Cerebellum (tissue), 4 donors: ENCODE measurements at places on chromosomes 1 and 21. TPM values are rescaled to one million over a fixed set of nuclear protein-coding genes. Genes with fewer than 3 reads are reported as not detected.

GRCh38 chr1:66395202-66396061, 138.5 kb upstream of the SGIP1 start:
- no peak for DNase-seq

DNA sequence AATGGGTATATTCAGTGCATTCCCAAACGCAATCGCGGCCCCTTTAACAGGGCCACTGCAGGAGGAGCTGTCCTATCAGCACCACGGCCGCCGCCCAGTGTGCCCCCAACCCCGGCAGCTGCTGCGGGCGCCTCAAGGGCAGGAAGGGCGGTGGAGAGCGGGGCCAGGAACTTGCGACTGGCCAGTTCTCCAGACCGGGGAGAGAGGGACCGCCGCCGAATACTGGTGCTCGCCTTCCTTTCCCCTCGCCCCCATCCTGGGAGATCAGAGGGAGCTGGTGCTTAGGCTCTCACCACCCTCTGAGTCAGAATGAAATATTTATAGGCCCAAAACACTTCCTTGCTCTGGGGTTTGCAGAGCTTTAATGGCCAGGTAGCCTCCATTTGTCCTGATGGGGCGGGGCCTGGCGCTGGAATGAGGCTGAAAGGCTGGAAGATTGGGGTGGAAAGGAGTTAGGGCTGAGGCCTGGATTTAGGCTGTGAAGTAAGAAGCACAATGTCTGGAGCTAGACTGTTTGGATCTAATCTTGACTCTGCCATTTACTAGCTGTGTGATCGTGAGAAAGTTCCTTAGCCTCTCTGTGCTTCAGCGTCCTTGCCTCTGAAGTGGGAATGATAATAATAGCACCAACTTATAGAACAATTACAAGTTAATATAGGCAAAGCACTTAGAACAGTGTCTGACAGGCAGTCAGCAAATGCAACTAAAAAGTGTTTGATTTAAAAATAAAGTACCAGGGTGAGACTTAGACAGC, 75.5 kb downstream of the NAV1 start:
- DNase-seq, result no peak

DNA sequence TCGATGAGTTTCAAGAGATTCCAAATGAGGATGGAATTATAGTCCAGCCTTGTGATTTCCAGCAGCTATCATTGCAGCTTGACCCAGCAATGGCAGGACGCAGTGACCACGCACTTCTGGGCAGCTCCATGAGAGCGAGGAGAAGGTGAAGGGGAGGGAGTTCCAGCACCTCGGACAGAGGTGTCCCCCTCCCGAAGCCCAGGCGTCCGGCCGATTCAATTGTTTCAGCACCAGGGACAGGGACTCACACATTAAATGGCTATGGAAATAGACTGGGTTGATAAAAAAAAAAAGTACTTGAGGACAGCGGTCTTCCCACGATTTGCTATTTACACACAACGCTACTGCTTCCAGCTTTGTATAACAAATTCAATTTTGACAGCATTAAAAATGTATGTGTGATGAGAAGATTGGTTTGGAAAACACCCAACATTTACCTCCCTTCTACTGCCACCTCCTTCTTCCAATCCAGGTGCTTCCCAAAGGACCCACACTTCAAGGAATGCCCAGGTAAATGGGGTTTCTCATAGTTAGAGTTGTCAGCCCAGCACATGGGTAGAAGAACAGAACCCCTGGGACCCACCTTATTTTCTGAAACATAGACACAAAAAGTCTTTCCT, 71.8 kb downstream of the DISP3 start:
- DNase-seq, result no peak

DNA sequence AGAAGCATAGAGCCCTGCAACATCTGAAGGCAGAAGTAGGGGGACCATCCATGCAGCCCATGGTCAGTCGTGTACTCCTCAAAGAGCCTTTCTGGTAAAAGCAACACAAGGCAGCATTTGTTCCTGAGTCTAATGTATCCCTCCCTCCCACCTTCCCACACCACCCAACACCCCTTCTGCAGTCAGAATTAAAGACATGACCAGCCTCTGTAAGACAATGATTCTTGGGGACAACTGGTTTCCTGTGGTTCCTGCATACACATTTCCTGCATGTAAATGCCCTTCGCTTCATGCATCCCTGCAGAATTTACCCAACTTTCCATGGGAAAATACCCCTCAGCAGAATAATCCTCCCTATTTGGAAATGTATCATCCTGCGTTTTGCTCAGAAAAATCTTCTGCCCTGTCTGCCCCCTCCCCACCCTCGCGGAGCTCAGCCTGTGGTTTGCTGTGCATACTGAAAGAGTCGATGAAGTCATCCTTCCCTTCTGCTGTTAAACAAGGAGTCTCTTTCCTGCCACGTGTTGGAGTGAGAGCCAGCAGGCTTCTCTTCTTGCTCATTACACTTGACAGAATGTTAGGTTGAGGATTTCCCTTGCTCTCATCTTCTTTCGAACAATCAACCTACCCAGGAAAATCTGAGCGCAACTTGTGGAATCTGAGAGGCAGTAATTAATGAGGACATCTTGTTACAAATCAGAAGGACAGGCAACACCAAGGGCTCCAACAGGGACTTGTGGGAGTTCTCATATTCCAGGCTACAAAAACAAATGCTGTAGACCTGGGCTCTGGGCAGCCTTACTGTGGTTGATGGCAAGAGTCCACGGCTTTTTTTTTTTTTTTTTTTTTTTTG, 4.7 kb downstream of the TNN start:
- DNase-seq, result no peak

AMY1A gene
- not detected for total RNA-seq

CTSS gene
- total RNA-seq, result 7.3 TPM

FBXO2 gene
- 3.7 TPM for total RNA-seq

- no peak for DNase-seq
Observed at GRCh38 chr1:118115567-118116295, 69.3 kb downstream of the SPAG17 start.

GRCh38 chr1:215357901-215358300, 209.2 kb upstream of the KCTD3 start:
- no peak for DNase-seq

- peak; percentile 66 for DNase-seq
Observed at GRCh38 chr21:45541221-45542039, 810 bp downstream of the SLC19A1 start.

ZNF695 gene
- 11.9 TPM for total RNA-seq

HAPLN2 gene
- 1.3 TPM for total RNA-seq

DNA sequence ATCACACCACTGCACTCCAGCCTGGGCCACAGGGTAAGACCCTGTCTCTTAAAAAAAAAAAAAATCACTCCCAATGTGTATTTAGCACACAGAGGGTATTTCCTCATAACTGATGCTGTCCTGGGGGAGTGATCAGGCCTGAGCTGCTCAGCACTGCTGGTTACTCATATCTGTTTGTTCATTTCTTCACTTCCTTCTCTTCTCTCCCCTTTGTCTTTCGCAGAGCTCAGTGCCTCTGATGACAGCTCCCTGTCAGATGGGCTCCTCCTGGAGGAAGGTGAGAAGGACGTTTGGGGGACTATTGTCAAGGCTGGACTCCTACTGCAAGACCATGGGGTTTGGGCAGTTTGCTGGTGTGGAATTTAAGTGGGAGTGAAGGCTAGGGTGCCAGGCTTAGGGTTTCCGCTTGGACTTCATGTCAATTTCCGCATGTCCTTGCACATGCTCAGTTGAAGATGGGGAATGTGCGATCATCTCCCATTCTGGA, 13.0 kb downstream of the INAVA start:
- DNase-seq, result no peak

- no peak for DNase-seq
Observed at GRCh38 chr1:39954324-39954869, 548 bp upstream of the MFSD2A start.

ERG gene
- total RNA-seq, result 2.3 TPM

GRCh38 chr1:212712451-212713303, 13.0 kb upstream of the BATF3 start:
- DNase-seq, result no peak

GRCh38 chr1:183339556-183340167, 78.5 kb downstream of the NMNAT2 start:
- DNase-seq, result peak; percentile 45

DNA sequence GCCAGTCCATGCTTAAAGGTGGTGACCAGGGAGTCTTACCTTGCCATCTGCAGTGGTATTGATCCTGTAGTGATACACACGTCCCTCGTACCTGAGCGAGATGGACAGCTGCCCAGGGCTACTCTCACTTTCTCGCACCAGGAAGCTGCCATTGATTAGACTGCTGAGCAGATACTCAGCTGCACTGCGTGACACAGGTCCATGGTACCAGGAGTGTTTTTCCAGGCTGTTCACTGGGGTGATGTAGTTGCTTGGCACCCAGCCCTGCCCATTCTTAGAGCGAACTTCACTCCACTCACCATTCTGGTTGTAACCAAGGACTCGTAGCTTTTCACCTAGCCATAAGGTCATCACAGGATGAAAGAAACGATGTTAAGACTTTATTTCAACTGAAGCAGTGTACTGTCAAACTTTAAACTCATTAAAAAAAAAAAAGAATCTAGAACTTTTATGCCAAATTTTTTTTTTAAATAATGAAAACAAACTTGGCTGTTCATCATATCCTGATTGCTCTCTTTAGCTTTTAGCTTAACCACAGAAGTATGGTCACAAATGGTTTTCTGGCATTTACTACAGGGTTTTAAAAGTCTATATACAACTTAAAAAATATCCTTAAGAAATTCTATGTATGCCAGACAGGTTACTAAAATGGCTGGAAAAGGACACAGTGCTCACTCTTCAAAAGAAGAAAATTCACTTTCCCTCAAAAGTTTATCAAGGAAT, 44.6 kb downstream of the TOR3A start:
- no peak for DNase-seq

DNA sequence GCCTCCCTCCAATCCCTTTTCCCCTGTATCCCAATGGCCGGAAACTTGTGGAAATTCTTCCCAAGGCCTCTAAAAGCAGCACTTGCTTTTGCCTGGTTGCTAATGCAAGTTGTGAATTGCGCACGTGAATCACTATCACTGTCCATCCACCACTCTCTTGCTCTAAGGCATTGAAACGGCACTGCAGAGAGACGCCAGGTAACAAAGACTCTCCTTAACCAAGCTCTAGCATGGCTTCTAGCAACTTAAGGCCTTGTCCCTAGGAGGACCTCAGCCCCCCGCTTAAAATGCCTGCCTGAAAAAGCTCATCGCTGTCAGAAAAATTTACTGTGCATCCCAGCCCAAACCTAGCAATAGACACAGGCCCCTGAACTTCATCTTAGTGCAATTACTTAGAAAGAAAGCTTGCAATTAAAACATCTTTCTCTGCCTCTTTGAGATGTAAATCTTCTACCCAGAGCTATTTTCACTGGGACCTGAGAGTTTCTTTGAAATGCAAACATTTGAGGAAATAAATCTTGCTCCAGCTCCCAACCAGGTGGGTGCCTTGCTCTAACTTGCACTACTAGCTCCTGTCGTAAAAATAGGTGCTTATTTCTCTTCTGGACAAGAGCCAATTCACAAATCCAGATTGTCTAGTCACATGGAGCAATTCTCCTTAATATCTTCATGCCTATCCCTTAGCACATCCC, 32.9 kb upstream of the ITLN2 start:
- DNase-seq, result no peak

BARHL2 gene
- 1.5 TPM for total RNA-seq

DNA sequence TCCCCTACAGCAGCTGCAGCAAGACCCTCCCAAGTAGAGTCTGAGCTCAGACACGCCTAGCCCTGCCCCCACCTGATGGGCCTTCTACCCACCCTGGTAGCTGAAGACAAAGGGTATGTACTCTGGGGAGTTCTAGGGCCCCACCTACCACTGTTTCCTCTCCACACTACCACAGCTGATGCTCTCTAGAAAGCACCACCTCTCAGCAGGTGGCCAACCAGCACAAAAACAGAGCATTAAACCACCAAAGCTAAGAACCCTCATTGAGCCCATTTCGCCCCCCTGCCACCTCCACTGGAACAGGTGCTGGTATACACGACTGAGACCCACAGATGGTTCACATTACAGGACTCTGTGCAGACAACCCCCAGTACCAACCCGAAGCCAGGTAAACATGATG, 258.9 kb downstream of the SETD4 start:
- no peak for DNase-seq

DNA sequence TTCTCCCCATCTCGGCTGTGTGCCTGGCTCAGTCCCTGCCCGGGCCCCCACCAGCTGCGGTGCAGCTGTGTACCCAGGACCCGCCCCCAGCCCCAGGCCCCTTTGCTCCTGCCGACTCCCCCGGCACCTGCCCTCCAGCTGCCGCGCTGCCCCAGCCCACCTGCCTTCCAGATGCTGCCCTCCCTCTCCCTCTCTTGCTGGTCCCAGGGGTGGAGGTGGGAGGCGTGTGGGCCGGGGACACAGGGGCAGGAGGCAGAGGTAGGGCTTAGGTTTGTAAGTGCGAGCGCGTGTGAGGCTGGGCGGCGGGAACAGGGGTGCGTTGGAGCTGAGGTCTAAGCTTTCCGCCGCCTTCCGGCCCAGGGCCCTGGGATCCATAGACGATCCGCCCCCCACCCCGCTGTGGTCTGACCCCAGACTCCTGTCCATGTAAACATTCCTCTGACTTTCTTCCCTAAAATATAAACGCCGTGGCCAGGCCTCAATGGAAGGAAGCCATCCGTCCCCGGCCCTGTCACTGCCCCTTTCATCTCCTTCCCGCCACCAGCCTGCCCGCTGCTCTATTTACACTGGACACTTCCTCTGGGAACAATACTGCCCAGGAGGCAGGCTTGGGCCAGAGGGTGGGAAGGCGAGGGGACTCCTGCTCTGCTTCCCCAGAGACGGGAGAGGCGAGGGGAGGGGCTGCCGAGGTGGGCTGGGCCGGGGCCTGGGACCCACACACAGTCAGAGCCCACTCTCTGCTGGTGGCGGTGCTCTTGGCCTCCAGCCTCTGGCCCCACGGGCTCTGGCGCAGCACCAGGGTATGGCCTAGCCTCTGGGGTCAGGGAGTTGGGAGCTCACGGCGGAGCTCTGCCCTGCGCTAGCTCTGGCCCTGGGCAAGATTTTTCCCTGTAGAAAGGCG, 128.3 kb downstream of the CASZ1 start:
- no peak for DNase-seq

DNA sequence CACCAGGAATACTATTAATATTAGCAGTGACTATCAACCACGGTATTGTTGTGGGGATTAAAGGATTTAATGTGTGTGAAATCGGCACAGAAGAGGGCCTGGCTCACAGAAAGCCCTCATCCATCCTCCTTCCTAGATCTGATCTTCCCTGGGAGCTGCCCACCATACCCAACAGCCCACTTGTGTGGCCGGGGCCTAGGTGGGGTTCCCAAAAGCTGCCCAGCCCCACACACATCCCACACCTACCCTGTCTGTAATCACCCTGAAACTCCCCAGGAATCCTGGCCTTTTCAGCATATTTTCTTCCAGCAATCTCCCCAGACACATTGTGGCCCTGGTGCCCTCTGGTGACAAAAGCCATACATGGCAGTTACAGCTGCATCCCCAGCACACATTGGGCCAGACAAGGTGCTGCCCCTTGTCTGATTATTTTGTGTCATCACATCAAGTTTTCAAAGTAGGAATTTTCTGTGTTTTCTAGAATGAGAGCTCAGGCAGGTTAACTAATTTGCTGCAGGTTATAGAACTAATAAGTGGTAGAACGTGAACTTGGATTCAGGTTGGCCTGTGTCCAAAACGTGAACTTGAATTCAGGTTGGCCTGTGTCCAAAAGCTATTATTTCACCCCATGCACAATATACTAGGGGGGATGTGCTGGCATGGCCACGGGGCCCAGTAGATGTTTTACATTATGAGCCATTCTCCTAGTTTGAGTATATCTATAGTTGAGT, 5.3 kb upstream of the SLC6A9 start:
- DNase-seq, result peak; percentile 79

GRCh38 chr21:44737706-44738354, 26.5 kb upstream of the TSPEAR start:
- no peak for DNase-seq

- no peak for DNase-seq
Observed at GRCh38 chr1:183920651-183921050, 115.7 kb downstream of the RGL1 start.

PIGR gene
- total RNA-seq, result 3.5 TPM
